ENCODE measurements at places on chromosomes 3 and 15.

DNA sequence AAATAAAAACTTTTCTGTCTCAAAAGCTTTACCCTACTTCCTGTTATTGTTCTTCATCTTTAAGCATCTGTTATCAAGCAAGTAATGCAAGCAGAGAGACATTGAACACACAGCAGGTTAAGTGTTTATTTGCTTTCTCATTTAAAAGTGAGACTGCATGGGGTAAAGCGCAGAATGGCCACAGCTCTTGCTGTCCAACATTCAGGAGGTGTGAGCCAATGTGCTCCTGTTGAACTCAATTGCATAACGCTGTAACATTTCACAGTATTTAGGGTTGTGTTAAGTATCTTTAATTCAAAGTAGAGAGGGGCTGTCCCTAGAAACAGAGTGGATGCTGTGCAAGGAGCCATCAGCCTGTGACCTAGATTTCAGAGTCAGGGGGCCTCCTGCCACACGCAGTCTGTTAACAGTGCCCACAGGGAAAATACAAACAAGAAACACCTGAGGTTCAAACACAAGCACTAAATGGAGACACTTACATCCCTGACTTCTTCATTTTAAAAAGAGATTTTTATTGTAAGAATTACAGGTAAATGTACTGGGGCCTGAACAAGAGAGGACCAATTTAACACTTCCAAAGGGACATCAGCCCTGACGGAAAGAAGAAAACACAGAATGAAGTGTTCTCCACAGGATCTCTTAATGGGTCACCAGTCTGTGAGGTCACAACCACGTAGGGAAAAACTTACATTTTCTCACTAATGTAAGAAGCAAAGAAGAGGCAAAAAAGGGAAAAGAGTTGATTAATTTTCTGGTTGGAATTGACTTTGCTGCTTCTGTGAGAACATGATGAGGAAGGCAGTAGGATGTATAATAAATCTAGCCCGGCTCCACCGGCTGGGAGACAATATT, 815.1 kb downstream of the VGLL3 start:
- no peak for DNase-seq

GRCh38 chr15:82624008-82624407, 23.2 kb downstream of the CPEB1 start:
- DNase-seq: no peak

- DNase-seq: no peak
These were observed 19.1 kb upstream of the DNAAF4 start for GRCh38 chr15:55527150-55527549.

- DNase-seq: no peak
These were observed 63.9 kb downstream of the GLCE start for GRCh38 chr15:69224383-69224782.

DNA sequence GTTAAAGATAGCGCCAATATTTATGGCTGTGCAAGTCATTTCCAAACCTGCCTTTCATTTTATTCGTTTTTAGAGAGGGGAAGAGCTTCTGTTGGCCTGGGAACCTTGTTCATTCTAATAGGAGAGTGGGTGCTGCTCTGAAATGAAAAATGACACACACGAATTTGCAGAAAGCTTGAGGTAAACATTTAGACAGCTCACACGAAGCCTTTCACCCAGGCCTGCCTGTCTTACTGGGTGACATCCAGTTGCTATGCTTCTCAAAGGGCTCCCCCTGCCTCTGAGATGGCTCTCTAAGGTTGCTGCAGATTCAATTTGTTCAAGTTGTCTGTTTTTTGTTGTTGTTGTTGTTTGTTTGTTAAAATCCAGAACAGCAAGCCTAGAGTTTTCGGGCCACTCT, 18.2 kb downstream of the PEX5L start:
- DNase-seq: no peak

DNA sequence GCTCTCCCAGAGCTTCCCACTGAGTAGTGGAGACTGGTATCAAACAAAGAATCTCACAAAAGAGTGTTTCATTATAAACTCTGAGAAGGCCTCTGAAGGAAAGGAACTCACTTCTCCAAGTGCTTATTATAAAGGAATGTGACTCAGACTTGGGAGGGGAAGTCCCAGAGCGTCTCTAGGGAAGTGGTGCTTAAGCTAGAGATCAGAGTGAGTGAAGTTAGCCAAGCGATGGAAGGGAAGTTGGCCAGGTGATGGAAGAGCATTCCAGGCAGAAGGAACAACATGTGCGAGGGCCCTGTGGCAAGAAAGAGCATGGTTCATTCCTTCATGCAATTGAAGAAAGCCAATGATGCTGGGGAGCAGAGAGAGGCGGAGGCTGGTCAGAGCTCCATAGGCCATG, 2.3 kb downstream of the XYLB start:
- DNase-seq: no peak

DNA sequence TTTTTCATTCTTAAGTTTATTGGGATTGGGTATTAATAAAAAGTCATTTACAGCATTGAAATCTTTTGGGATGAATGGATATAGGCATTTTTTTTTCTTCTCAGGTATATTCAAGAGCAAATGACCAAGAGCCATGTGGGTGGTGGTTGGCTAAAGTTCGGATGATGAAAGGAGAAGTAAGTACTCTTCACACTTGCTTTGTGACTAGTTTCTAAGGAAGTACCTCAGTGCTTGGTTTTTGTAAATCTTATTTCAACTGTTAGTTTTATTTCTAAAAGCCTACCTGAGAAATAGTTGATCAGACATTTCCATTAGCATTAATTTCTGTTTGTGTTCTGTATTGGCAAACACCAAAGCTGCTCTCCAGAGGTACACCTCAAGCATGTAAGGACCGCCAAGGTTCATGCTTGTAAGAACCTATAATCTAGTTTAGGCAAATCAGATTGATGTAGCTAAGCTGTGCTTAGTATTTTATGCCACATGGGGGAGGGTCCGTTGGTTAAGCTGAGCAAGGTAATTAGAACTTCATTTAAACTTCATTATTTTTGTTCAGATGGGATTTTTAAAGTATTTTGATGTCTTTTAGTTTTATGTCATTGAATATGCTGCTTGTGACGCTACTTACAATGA, 35.4 kb downstream of the FXR1 start:
- no peak for DNase-seq

GRCh38 chr15:43134157-43134635, 810 bp downstream of the TMEM62 start:
- no peak for DNase-seq

DNA sequence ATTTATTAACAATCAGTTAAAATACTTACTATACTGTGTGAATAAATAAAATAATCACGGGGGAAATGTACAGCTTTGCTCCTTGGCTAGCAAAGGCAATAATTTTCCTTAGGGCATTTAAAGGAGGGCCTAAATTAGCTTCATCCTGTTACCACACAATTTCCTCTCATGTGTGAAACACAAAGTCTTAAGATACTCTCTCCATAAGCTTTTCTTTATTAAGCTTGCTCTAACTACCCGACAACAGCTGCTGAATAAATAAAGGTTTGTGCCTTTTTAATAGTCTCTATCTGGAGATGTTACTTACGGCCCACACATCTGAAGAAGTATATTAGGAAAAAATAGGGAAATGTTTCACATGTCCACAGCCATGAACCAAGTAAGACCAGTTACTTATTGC, 29.7 kb downstream of the ZNF106 start:
- DNase-seq: no peak

DNA sequence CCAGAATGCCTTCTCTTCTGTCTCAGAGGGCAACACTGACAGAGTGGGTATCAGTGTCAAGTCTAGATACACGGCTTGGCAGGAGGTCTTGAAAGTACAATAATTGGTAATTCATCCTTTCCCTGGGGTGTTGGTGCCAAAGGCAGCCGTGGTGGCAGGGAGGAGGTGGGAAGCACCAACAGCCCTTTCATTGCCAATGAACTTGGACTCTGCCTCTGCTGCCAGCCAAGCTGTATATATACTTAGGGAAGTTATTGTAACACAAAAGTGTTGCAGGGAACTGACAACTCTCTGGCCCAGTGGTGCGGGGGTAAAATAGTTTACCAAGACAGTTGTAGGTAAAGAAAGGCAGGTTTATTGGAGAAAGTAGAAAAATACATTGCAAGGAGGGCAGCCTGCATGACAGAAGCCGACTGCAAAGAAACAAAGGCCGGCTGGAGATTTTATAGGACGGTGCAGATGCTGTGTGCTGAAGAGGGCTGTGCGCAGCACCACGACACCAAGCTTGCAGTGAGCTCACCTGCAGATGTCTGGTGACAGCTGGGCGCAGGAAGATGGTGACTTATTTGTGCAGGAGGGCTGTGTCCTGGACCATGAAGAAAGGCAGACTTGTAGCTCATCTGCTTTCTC, 4.0 kb upstream of the FAM3D start:
- no peak for DNase-seq

- no peak for DNase-seq
These were observed 60.0 kb downstream of the APBA2 start for GRCh38 chr15:28945626-28946230.

DNA sequence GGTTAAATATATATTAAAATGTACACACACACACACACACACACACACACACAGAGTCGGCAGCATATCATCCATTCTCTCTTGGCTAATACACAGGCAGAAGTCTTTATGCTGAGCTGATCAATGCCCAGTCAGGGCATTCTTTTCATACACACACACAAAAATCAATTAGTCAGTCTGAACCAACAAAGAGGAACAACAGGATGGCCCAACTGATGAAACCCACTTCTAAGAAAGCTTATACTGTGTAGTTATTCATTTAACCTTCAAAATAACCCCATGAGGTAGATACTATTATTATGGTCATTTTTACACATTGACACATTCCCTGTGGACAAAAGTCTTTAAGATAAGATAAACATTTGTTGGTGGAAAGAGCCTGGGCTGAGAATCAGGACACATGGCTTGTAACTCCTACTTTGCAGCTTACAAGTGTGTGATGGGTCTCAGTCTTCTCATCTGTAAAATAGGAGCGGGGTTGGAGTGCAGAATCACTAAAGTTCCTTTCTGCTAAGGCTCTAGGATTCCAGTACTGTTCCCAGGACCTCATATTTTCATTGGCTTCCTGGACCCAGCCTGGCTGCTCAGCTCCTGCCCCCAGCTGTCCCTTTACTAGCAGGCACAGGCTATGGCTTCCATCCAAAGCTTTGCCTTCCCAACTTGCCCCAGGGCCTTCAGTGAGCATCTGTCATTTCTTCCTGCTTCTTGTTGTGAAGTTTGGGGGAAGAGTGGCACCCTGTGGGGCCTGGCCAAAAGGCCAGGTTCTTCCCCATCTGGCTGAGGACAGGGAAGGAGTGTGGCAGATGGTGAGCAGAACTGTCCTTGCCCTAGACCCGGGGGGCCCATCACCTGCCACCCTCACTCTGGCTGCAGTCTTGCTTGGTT, 27.2 kb upstream of the GLCE start:
- no peak for DNase-seq

GRCh38 chr3:176741664-176742047, 455.6 kb downstream of the TBL1XR1 start:
- DNase-seq: no peak

- DNase-seq: no peak
These were observed 306.2 kb upstream of the DPPA4 start for GRCh38 chr3:109643590-109643989.

GRCh38 chr3:32499585-32499984, 3.1 kb downstream of the CMTM6 start:
- DNase-seq: no peak

GRCh38 chr15:96893159-96893906, 562.8 kb downstream of the NR2F2 start:
- DNase-seq: no peak

DNA sequence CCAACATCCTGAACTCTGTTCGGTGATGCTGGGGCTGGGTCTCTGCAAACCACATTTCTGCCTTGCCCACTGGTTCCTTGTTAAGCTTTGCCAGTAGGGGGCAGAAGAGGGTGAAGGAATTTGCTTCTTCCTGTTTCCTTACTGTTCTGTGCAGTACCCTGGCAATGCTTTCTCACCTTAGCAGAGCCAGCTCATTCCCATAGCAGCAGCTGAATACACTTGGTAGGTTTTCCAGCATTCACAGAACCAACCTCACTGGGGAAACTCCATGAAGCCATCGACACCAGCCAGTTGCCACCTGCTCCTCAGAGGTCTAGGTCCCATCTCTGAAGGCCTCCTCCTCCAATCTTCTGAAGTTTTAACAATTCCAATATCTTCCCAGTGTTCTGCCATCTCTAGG, 308.4 kb downstream of the PDCD6IP start:
- DNase-seq: no peak

- no peak for DNase-seq
These were observed 2.3 kb downstream of the SERP1 start for GRCh38 chr3:150544041-150544440.

DNA sequence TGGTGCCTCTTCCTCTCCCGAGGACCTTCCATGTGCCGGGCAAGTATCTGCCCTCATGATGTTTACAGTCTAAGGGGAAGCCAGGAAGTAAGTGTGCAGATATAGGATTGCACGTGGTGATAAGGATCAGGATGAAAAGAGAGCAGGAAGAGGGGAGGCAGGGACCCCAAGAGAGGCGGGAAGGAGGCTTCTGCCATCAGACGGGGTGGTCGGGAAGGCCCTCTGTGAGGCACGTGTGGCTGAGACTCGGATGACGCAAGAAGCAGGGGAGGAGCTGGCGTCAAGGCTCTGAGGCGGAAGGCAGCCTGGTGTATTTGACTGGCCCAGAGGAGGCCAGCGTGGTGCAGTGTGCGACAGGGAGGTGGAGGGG, 762 bp upstream of the IQSEC1 start:
- no peak for DNase-seq

- no peak for DNase-seq
These were observed 771.6 kb downstream of the DIPK2A start for GRCh38 chr3:144743225-144743668.

DNA sequence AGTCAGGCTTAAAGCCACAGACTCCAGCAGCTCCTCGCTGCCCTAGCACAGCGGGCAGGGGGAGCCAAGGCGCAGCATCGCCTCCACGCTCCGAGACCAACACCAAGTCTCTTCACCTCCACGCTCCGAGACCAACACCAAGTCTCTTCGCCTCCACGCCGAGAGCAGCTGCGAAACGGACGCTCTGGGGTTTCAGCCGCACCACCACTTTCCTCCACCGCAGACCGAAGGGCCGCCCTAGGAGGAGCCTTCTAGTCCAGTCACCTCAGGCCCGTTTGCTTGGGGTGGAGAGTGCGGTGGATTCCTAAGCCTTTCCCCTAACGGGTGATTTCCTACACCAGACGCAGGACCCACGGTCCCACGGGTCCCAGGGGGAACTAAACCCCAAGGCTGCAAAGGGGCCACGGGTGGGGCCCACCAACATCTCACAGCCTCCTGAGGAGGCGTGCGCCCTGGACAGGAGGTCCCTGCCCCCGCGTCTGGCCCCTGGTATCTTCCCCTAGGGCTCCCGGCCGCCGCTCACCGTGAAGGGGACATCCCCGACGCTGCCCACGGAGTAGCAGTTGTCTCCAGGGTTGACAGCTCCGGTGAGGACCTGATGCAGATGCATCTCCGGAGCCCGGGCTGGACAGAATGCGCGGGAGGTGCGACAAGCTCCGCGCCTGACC, 501 bp downstream of the DMXL2 start:
- DNase-seq: no peak

- no peak for DNase-seq
These were observed 115.6 kb downstream of the EOMES start for GRCh38 chr3:27606537-27606936.

GRCh38 chr3:88057630-88058305, 1.0 kb downstream of the CGGBP1 start:
- DNase-seq: no peak

GRCh38 chr3:134180761-134181160, 69.9 kb downstream of the RYK start:
- DNase-seq: no peak

GRCh38 chr3:168260859-168261258, 165.1 kb upstream of the GOLIM4 start:
- no peak for DNase-seq

All from NK-92 treated with Interleukin-12 subunit alpha and Interleukin-12 subunit beta, amount 100 ng/mL, for 24 hours (cell line).